Testis (tissue), 5 donors: ENCODE measurements at places on chromosomes 12 and 14.

DNA sequence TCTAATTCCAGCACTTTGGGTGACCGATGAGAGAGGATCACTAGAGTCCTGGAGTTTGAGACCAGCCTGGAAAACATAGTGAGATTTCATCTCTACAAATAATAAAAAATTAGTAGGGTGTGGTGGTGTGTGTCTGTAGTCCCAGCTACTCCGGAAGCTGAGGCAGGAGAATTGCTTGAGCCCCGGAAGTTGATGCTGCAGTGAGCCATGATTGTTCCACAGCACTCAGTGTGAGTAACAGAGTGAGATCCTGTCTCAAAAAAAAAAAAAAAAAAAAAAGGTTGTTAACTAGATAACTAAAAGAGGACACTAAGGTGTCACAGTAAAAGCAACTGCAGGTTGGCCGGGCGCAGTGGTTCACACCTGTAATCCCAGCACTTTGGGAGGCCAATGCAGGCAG, 121.3 kb upstream of the MAX start:
- no peak for DNase-seq

- no peak for DNase-seq
These were observed 46.6 kb downstream of the KSR2 start for GRCh38 chr12:117921929-117922777.

GRCh38 chr14:51929910-51930682, 59.2 kb upstream of the RTRAF start:
- DNase-seq = peak; percentile 40

GRCh38 chr12:112342587-112342986, 39.6 kb downstream of the HECTD4 start:
- no peak for DNase-seq

- DNase-seq = no peak
These were observed 254.6 kb downstream of the C12orf42 start for GRCh38 chr12:103241184-103241583.

GRCh38 chr12:65537978-65538377, 259.5 kb downstream of the MSRB3 start:
- DNase-seq = no peak

- no peak for DNase-seq
These were observed 398.8 kb downstream of the PRKD1 start for GRCh38 chr14:29528889-29529288.

GRCh38 chr12:90062799-90063198, 354.2 kb upstream of the ATP2B1 start:
- no peak for DNase-seq

DNA sequence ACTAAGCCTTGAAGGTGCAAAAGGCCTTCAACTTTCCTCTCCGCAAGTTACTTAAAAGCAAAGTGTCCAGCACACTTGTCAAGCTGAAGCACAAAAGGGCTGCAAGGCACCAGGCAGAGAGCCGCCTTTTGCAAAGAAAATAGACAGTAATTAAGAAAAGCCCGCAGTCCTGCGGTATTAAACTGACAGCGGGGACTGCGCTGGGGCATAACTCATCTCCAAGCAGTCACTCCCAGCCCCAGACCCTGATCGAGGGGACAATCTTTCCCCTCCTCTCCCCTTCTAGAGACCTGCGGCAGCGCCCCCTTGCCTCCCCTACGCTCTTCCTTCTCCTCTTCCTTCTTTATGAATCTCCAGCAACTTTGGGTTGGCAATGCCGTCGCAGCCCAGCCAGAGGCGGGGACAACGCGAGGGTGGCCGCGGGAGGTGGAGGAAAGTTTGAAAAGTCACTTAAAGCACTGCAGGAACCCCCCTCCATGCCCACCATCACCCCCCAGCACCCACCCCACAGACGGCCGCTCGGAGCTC, 200.9 kb upstream of the CAND1 start:
- DNase-seq = no peak

DNA sequence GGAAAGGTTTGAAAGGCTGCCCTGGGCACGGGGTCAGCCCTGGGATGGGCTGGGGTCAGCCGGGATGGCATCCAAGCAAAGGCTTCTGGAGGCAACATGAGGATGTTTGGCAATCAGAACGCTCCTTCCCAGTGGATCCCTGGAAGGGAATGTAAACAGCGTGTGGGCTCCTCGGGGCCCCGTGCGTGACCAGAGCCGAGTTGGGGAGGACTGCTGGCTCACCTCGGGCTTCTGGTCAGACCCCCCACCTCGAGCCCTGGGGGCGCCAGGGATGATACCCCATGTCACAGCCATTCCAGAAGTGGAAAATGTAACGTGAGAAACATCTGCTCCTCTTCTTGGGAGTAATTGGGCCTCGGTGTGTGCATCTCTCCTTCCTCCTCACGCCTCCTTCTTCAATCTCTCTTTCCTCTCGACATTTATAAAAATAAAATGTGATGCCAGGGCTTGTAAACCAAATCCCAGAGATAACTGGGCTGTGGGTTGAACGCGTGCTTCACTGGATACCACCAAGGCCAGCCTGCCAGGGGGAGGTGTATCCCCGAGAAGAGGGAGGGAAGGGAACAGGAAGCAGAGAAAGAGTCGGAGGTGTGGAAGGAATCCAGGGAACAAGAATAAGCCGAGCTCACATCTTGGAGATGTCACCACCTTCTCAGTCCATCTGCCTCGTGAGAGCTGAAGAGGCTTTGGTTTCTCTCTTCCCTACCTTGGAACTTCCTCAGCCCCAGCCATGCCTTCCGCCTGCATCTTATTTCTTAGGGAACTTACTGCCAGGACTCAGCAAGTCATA, 144.8 kb downstream of the NUAK1 start:
- DNase-seq = no peak

DNA sequence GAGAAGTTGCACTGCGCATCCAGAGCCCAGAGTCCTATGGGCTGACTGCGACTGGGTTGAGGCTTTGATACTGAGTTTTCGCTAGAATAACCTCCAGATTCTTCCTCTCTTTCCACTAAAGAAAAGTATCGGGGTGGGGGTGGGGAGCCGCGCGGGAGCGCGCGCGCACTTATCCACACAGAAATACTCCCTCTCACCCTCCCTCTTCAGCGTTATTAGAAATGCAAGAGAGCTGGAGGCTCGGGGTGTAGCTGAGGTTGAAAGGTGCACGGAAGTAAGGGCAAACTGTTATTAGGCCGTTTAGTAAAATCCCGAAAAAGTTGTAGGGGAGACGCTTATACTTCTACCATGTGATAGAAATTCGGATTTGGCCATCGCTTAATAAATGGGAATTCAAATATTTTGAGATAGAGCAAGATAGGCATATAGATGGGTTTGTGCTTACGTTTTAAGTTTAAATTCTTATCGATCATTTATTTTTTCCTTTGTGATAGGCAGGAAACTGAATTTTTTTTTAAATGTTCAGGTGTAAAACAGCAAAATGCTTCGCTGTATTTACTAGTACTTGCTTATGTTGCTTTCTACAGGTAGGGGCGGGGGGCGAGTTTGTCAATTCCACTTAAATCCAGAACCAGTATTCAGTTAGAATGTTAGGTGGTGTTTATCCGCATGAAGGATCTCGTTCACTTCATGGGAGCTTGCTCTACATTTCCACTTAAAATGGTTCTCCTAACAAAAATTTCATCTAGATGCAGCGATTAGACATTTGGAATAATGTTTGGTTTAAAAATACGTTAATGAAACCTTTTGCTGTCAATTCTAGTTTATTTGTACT, 1.1 kb downstream of the ARHGAP5 start:
- peak; percentile 71 for DNase-seq

DNA sequence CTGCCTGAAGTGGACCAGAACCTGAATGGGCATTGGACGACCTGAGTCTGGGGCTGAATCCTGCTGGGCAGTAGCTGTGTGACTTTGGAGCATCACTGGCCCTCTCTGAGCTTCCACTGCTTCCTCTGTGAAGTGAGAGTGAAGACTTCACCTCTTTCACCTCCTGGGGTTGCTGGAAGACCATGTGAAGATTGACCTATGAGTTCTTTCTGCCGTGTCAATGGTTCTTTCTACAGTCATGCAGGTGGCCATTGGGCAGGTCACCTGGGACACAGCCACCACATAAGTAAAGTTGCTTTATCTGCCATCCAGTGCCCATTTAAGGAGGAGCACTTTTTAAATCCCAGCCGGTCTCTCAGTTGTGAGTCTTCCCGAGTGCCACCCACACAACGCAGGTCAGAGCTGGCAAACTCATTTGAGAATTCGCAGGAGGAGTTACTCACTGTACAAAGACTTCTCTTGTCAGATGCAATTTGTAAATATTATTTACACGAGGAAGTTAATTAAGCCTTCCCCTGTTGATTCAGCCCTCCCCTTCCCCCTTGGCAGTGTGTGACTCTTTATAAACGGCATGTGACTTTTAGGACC, 74.8 kb upstream of the TCL1B start:
- no peak for DNase-seq

- peak; percentile 67 for DNase-seq
These were observed at the start of gene ADSS1 for GRCh38 chr14:104723651-104724406. ADSS1 (plus strand) TSS chr14:104724229; CDS start chr14:104724271, 42 bp downstream.

DNA sequence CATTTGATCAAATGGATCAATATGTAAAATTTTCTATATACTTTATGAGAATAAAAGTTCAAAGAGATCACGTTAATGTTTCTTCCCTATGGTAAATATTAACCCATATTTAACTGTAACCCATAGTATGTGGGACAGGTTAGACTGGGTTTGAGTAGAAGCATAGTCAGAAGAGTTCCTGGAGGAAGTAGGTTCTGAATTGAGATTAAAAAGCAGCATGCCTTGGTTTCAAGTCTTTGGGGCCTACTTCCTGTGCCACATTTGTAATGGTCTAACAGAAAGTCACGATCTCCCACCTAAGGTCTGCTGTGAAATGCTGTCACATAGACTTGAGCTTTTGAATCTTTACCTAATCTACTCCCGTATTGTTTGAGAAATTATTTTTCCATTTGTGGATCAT, 63.8 kb downstream of the FIGNL2 start:
- no peak for DNase-seq

GRCh38 chr12:104458694-104459367, 2.1 kb downstream of the CHST11 start:
- peak; percentile 56 for DNase-seq

DNA sequence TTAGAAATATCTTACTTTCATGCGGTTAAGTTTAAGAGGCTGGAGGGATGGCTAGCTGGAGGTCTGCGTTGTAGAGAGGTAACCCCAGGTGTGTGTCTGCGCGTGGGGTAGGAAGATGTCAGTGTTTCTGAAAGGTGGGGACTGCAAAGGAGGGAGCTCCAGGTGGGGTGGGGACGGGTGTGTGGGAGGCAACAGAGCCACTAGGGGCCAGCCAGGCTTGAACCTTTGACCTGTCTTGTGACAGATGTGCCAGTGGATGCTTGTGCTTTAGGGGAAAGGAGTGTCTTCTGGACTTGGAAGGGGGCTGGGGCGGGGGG, 841 bp downstream of the GLI1 start:
- no peak for DNase-seq

DNA sequence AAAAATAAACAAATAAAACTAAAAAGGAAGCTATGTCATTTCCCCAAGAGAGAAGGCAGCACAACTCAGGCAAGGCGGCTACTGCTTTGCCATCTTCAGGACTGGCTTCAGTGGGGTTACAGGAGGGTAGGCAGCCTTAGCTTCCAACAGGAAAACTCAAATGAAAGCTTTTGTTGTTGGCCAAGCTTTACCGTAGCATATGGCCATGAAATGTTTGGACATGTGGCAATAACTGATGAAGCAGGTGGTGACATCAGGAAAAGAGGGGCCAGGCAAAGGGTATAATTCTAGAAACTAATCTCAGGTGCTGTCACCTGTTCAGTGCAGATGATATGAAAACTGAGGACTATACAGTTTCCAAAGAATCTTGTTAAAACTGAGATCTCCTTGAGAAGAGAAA, 22.8 kb upstream of the NPFF start:
- no peak for DNase-seq

- DNase-seq = no peak
These were observed 9.4 kb downstream of the STX2 start for GRCh38 chr12:130829391-130830245.

DNA sequence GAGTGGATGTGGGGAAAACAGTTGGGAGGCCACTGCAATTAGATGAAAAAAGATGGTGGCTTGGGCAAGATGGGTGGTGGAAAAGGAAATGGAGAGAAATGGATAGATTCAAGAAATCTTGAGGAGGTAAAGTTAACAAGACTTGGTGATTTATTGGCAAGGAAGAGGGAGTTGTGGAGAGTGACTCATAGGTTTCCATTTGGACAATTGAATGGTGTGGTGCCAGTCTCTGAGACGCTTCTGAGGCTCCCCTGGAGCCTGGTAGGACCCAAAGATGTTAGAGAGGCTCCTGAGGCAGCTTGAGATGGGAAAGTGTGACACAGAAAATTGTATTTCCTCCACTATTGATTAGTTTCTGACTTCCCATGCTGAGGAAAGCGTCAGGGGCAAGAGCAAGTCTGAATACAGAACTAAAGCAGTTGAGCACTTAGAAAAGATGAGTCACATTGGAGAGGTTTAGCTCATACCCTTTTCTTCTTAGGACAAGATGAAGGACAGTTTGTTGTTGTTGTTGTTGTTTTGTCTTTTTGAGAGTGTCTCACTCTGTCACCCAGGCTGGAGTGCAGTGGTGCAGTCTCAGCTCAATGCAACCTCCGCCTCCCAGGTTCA, 4.5 kb downstream of the PRPF40B start:
- no peak for DNase-seq

DNA sequence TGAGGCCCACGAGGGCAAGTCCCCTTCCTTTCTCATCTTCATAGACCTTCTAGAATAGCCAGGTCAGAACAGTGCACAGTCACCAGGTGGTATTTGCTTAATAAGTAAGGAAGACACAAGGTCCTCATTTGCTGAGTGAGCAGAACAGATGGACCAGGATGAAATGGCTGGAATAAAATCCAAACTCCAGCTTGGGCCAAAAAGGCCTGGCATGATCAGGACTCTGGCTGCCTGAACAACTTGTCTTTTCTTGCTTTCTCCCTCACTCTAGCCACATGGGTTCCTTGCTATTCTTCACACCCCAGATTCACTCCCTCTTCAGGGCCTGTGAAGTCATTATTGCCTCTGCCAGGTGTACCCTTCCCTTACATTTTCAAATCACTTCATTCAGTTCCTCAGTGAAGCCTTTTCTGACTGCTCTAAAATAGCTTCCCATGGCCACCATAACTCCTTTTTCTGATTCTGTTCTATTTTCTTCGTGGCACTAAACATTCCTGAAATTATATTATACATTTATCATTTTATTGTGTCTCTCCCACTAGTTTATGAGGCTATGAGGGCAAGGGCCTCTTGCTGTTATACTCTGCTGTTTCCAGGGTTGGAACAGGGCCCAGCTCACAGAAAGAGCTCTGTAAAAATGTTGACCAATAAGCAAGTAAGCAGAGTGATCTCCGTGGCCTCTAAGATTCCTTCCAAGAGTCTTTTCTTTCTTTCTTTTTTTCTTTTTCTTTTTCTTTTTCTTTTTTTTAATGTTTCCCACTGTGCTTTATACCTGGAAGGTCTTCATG, 150.8 kb downstream of the TTC8 start:
- DNase-seq = peak; percentile 39

DNA sequence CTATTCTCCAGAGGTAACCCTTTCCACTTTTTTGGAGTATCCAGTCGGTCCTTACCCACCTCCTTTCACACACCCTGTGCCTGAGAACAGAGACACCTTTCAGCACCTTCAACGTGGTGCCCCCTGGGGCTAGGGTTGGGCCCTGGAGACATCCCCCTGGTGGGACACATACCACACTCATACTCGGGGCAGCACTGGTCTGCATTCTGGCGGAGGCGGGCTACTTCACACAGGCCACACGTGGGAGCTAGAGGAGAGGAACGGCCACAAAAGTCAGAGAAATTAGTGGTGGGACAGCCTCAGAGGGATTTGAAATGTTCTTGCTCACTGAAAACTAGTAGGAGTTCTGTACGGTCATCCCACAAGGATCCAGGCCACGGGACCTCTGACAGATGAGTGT, 39.8 kb upstream of the ANO2 start:
- no peak for DNase-seq

- DNase-seq = no peak
These were observed 292.8 kb upstream of the SFSWAP start for GRCh38 chr12:131418121-131418520.

GRCh38 chr12:27542628-27543027, 18.6 kb downstream of the PPFIBP1 start:
- DNase-seq = no peak
